ENCODE measurements at places on chromosomes 2 and 18. TPM values are rescaled to one million over a fixed set of nuclear protein-coding genes. Genes with fewer than 3 reads are reported as not detected.

HOXD11 gene
- 5.8 TPM for polyA plus RNA-seq

IKZF2 gene
- 0.75 TPM for polyA plus RNA-seq

GTF2A1L gene
- 2.7 TPM for polyA plus RNA-seq

SMAD4 gene
- polyA plus RNA-seq: 22.2 TPM

RBM45 gene
- 10.1 TPM for polyA plus RNA-seq

Measured in kidney (tissue), 22 donors.